A549 treated with ZK216348 at 1 μM for 4 hours (cell line): ENCODE measurements at places on chromosomes 3 and 15. TPM values are rescaled to one million over a fixed set of nuclear protein-coding genes. Genes with fewer than 3 reads are reported as not detected.

Gene GAP43
- total RNA-seq, result not detected in 5 replicates

Gene CHRNA7
- 2.8 to 5.2 TPM (median 3.6 TPM) in 5 replicates for total RNA-seq

Gene FAM107A
- 0.13 TPM in 1 of 5 replicates, not detected in the others for total RNA-seq

Gene CILP
- 0.07 to 0.09 TPM (median 0.08 TPM) in 5 replicates for total RNA-seq

Gene ZMYND10
- 0.89 to 2.2 TPM (median 1.5 TPM) in 5 replicates for total RNA-seq

Gene TRH
- total RNA-seq, result not detected in 5 replicates

Gene MYO5A
- total RNA-seq, result 21.7 to 31.6 TPM (median 30.4 TPM) in 5 replicates

Gene FETUB
- total RNA-seq, result 0.14 to 0.34 TPM (median 0.28 TPM) in 3 of 5 replicates, not detected in the others

Gene TGM5
- not detected in 5 replicates for total RNA-seq

Gene MESP2
- total RNA-seq, result 0.44 to 0.95 TPM (median 0.65 TPM) in 4 of 5 replicates, not detected in the other

Gene PARP14
- total RNA-seq, result 8.1 to 10.6 TPM (median 8.7 TPM) in 5 replicates

Gene MCF2L2
- total RNA-seq, result 0.14 to 0.83 TPM (median 0.26 TPM) in 5 replicates
